ENCODE measurements at places on chromosomes 12 and 14.
A peak's percentile ranks its signal among the peaks of the same experiment; 100 is the strongest.

DNA sequence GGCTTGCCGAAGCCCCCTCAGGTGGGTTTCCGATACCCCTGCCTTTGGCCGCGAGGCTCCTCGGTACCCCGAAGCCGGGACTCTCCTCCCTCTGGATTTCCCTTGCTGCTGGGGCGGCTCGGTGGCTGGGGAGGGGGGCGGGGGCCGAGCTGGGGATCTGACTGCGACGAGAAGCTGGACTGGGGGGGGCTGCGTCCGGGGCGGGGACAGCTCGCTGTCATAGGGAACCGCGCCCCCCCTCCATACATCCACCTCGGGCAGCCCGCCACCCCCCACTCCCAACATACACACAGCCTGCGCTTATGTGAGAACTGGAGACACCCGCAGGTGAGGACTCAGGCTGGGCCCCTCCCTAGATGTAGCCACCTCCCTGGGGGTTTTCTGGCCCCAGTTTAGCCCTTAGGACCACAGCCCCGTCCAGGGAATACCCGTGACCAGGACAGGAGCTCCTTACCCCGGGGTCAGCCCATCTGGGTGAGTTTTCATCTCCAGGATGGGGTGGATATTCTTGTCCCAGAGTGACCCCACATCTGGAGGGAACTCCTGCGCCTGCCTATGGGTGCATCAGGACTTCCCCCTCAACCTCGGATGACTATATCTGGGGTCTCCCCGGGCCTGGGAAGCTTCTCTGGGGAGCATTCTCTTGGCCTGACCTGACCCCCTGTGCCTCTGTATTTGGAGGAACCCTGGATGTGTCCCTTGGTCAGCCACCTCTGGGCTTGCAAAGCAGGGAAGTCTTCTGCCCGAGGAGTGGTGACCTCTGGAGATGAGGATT, 687 bp downstream of the ASIC1 start:
- DNase-seq, result no peak

DNA sequence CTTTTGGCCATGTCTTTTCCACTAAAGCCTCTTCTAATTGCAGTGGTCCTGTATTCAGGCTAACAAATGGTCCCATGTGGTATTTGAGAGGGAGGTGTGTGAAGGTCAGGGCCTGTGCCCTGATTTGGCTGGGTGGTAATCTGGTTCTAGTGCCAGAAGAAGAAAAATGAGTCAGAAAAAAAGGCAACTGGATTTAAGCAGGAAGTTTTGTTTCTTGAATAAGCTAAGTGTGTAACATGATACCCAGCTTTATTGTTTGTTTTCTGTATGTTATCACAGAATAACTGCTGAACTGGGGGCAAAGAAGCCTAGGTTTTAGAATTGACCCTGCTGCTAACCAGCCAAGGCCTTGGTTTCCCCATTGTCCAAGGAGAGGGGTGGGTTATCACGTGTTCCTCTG, 134.0 kb downstream of the ANO6 start:
- DNase-seq, result no peak

DNA sequence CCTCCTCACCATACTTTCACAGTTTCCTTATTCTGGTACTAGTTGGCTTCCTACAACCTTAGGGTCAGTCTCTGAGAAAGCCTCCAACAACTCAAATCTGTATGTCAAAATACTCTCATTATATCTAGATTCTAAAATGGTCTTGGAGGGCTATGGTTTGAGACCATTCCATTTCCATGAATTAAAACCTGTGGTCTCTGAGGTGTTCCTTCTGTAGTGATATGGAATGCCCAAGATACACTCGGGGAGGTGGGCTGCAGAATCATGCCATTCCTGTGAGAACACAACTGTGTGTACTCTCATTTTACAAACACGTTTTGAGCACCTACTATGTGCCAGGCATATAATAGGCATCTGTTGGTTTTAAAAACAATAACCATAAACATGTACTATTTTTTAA, 74.0 kb downstream of the FERMT2 start:
- DNase-seq, result no peak

DNA sequence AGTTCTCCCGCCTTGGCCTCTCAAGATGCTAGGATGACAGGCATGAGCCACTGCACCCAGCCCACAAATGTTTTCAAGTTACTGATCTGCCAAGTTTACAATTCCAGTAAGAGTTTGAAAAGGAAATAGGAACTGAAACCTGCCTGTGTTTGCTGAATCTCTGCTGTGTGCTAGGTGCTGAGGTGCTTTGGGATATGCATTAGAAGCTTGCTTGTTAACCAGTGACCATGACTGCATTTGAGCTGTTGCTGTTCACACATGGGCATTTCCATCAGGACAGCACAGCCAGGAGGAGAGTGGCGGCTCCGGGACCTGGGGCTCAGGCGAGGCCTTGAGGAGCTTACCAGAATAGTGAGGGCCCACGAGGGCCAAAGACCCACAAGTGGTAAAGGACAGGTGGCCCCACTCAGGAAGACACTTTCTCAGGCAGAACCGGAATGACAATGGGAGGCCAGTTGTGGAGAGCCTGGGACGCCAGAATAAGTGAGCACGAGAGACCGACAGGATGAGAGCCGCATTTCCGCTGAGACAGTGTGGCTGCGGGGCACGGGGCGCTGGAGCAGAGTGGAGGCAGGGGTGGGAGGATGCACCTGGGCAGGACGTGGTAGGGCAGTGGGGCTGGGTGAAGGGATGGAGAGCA, 54.5 kb upstream of the MMP17 start:
- DNase-seq, result no peak

- no peak for DNase-seq
Observed at GRCh38 chr14:22422238-22422637, 166.8 kb downstream of the DAD1 start.

DNA sequence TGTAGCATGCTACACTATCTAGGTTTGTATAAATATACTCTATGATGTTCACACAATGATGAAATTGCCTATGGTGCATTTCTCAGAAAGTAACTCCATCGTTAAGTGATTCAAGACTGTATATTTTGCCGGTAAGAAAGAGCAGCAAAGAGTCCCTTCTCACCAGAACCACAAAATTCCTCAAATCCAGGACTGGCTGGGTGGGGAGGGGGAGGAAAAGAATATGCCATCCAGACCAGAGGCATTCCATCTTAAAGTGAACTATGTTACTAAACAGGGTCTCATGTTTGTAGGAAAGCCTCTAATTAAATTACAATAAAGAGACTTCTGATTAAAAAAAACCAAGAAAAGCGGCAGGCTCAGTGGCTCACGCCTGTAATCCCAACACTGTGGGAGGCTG, 11.5 kb downstream of the UBE2N start:
- no peak for DNase-seq

DNA sequence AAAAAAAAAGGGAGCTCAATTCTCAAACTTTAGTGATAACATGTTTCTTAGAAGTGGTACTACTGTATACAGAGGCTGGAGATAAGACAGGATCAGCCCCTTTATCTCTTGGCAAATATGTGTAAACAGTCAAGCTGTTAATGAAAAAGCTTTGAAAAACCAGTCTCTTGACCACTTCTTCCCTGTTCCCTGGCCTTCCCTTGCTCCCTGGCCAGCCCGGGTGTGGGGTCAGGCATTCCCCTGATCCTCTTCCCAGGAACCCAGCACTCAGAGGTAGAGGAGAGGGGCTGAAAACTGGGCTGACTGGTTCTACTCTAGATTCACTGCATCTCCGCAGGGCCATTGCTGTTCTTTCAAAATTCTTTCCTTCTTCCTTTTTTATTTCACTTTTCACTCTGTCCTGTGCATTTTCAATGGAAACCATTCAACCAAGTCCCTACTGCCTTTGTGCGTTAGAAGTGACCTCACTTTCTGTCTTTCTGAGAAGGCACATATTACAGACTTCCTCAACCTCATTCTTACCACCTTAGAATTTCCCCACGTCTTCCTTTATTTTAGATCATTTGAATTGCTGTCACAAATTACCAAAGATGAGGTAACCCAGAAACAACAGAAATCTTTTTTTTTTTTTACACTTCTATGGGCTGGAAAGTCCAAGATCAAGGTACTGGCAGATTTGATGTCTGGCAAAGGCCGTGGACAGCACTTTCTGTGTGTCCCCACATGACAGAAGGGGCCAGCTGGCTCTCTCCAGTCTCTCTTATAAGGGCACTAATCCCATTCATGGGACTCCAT, 5.7 kb downstream of the GNG2 start:
- DNase-seq, result no peak

DNA sequence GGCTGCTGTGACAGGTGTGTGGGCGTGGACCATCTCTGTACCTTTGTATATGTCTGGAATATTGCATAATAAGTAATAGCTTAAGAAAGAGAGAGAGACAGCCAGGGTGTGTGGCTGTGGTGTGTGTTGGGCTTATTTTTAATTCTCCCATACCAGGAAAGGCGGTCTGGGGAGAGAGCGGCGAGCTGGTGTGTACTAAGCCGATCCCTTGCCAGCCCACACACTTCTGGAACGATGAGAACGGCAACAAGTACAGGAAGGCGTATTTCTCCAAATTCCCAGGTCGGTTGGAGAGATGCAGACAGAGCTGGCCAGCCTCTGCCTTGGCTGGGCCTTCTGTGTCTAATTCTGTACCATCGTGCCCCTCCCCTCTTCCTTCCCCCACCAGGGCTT, 63.9 kb downstream of the AACS start:
- no peak for DNase-seq

GRCh38 chr12:52879394-52880351, 25.2 kb downstream of the KRT8 start:
- peak; percentile 60 for DNase-seq

DNA sequence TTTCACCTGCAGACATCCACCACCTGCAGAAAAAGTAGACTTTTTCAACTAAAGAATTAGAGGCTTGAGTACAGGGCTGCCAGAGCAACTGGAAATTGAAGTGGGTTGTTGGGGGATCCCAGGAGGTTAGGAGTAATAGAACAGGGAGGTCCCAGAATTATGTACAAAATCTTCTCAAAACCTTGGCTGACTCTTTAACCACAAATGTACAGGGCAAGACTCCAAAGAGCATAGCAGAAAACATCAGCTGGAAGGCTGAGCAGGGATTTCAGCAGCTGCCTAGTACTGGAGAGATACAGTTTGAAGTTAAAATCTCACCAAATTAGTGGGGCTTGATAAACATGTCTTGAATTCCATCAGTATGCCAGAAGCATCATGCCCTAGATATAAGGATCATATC, 191.6 kb downstream of the CRADD start:
- no peak for DNase-seq

DNA sequence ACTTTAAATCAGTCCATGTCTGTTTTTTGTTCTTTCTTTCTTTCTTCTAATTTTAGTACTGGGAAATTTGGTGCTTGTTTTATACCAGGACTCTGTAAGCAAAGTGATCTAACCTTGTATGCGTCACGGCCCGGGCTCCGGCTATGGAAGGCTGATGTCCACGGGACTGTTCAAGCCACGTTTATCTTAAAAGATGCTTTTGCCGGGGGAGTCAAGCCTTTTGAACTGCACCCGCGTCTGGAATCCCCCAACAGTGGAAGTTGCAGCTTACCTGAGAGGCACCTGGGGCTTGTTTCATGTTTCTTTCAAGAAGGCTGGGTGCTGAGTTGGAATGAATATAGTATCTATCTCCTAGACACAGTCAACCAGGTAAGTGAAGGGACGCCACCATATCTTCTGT, 62.2 kb downstream of the TECPR2 start:
- no peak for DNase-seq

DNA sequence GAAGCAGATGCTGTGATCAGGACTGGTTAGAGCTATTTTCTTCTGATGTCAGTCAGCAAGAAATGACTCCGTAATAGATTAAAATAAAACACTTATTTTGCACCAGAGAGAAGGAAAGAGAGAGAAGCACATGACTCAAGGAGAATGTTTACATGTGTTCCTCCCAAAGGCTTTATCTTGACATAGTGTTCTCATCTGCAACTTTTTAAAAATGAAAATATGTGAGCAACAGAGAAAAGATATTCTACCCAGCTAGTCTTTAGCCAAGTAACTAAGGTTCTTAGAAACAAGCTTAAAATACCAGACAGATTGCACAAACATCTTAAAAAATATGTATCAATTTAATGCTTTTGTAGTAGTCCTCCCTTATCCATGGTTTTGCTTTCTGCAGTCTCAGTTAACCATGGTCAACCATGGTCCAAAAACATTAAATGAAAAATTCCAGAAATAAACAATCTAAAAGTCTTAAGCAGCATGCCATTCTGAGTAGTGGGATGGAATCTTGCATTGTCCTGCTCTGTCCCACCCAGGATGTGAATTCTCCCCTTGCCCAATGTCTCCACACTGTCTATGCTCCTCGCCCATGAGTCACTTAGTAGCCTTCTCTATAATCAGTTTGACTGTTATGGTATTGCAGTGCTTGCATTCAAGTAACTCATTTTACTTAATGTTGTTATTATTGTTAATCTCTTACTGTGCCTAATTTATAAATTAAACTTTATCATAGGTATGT, 9.9 kb downstream of the SERPINA10 start:
- no peak for DNase-seq
